ENCODE measurements at places on chromosomes 1 and 21.

GRCh38 chr1:113434081-113434873 is 44.0 kb downstream of the MAGI3 start:
- no peak for DNase-seq

DNA sequence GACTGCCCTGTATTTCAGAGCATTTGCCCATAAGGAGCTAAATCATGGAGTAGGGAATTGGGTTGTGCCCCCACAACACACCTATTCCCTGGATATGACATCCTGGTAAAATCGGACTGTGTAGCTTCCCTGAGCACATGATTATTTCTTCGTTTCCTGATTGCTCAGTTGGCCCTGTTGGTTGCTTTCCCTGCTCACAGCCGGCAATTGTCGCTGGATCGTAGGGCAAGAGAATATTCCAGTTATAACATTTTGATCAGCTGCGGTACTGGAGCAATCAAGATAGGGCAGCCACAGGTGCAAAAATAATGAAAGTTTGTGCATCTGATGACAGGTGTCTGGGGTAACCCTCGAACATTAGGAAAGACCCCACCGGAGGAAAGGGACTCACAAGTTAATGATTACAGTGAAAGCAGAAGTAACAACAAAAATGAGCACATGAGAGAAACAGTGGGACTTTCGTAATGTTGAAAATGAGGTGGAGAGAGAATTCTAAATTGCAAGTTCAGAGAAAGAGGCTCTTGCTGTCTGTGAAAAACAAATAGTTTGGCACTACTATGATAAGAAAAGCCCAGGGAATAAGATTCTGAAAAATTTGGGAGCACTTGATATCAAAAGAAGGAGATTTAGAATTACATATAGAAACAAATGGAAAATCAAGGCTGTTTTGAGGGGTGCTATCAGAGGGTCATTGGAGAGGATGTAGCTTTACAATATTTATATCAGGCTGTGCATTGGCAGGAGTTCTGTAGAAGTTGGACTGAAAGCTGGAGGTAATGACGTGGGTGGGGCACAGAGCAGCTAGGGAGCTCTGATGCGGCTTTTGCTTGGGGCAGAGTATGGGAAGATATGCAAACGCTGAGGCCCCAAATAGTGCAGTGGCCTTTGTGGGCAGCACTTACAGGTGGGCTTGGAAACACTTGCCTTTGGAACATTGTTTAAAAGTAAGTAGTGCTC is at the start of gene MAB21L3:
Gene MAB21L3 (plus strand): TSS at position 833 of the 957 bp plus-strand sequence. CDS start 1,217 bp downstream, outside the sequence.
- no peak for DNase-seq

DNA sequence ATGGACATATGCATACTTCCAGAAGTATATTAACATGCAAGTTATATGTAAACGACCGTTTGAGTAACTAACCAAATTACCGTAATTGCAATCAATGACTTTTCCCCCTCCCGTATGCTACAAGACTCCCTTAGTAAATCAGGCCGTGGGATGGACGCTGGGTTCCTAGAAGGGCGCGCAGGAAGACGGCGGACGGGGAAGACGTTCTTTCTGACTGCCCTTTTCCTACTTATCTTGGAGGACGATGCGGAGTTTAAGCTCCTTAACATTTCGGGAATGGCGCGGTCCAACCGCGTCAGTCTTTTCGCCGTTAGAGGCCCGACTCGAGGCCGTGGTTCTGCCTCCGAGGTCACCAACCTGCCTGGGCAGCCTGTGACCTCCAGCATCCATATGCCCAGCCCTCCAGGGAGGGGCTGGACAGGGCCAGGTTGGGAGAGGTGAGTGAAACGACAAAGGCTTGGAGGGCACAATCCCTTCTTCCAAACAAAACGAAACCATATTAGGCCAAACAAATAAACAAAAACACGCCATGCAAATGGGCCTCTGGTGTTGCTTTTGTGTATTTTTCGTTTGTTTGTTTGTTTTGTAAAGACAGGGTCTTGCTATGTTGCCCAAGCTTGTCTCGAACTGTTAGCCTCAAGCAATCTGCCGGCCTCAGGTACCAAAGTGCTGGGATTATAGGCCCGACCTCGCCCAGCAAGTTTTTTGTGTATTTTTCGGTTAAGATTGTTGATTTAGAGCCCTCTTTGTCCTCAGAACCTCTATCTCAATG is 873 bp upstream of the PI4KB start:
- DNase-seq: peak; percentile 39

- no peak for DNase-seq
These were observed 9.8 kb downstream of the SLC19A2 start for GRCh38 chr1:169475806-169476387.

DNA sequence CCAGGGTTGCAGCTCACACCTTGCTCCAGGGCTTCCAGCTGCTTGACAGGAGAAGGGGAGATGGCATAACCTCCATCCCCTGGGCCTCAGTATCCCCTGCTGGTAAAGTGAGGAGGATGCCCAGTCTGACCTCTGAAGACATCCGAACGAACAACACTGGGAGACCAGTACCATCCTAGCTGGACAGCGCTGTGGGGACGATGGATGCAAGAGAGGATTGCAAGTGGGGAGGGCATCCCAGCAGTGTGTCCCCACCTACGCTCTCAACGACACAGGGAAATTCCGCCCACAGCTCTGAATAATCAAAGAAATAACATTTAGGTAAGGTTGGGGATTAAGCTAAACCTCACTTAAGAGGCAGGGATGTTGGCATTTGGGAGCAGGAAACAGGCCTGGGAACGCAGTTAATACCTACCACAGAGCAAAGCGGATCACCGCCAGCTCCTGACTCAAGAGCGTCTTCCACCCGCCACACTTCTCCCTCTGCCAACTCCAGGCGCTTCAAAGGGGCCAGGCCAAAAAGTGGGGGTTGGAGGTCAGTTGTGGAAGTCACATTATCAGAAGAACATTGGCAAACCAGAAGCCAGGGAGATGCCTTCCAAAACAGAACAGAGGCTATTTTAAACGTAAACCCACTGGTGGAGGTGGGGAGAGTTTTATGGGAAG is 47.6 kb downstream of the SSBP3 start:
- DNase-seq: no peak

DNA sequence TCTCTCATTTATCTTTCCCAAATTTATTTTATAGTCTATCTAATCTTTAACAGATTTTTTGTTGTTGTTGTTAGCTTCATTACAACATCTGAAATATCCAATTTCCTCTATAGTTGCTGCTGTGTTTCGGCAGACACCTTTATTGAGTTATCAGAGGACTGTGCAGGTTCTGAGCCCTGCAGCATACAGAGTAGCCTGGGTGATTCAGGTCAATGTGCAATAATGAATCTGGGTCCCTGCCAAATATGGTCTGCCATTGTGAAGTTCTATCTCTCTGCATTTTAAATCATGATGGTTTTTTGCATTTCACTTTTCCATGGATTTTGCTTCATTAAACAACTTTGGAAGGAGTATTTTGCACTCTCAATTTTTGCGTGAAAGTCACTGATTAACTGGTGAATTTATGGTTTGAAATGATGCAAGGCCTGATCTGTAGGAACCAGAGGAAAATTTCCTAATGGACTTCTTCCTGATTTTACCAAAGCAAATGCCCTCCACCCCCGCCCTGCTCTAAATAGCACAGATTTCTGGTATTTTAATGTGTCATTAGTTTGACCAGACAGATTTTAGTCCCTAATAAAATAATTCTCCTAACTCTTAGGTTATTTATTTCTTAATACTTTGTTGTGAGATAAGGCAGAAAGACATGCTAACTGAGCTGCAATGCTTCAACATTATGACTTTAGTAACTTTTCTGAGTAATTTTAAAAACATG is 402.3 kb downstream of the PTBP2 start:
- no peak for DNase-seq

DNA sequence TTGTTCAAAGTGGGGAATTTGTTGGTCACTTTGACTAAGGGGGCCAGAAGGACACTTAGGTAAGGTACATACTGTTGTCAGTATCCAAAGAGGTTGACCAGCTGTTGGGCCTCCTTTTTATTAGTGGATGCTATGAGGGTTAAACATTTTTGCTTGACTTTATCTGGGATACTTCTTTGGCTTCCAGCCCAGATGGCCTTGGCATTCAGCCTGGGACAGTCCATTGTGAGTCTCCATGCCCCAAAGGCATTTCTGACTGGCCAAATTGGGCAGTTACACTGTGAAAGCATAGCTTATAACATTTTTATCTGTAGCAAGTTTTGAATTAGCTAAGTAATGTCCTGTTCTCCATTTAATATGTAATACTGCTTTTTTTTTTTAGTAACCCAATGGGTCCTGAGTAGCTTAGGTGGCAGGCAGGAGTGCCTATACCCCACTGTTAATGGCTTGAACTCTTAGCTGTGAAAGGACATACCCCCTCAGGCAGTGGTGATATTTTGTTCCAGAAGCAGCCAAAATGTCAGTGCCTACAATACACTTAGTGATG is 35.4 kb upstream of the CD1D start:
- DNase-seq: no peak

- no peak for DNase-seq
These were observed 7.2 kb upstream of the OPTC start for GRCh38 chr1:203486618-203487370.

DNA sequence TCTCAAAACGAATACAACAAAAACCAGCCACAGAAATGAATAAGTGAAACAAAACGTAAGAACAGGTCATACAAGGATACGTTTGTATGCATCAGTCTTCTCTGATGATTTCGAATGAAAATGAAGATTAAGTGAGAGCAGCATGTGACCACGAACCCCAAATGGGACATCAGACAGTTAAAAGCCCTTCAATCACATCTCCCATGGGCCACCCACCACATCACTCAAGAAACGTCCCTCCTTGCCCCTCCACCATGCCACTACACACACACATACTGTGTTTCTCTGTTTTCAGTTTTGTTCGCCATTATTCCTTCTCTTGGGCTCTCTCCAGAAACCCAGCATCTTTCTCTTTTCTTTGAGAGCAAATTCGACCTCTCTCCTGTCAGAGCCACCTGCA is 355.6 kb upstream of the KAZN start:
- no peak for DNase-seq

DNA sequence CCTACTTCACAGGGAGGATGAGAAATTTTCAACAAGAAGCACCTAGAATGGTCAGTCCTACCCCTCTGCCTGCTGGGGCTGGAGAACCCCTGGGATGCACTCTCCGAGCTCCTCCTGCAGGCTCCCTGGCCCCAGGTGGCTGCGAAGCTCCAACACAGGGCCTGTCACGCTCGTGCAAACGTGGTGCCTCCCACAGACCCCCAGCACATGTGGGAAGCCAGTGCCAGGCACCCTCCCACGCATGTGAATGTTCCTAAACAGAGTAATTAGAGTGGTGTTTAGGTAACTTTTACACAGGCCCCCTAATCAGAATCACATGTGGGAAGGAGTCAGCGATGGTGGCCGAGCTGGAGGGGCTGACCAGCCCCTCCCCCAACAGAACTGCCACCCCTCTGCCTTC is 28.4 kb downstream of the GLIS1 start:
- no peak for DNase-seq

- no peak for DNase-seq
These were observed 81.1 kb upstream of the PGBD5 start for GRCh38 chr1:230507236-230507635.

GRCh38 chr21:45555557-45556301 is 13.5 kb upstream of the SLC19A1 start:
- DNase-seq: peak; percentile 79

DNA sequence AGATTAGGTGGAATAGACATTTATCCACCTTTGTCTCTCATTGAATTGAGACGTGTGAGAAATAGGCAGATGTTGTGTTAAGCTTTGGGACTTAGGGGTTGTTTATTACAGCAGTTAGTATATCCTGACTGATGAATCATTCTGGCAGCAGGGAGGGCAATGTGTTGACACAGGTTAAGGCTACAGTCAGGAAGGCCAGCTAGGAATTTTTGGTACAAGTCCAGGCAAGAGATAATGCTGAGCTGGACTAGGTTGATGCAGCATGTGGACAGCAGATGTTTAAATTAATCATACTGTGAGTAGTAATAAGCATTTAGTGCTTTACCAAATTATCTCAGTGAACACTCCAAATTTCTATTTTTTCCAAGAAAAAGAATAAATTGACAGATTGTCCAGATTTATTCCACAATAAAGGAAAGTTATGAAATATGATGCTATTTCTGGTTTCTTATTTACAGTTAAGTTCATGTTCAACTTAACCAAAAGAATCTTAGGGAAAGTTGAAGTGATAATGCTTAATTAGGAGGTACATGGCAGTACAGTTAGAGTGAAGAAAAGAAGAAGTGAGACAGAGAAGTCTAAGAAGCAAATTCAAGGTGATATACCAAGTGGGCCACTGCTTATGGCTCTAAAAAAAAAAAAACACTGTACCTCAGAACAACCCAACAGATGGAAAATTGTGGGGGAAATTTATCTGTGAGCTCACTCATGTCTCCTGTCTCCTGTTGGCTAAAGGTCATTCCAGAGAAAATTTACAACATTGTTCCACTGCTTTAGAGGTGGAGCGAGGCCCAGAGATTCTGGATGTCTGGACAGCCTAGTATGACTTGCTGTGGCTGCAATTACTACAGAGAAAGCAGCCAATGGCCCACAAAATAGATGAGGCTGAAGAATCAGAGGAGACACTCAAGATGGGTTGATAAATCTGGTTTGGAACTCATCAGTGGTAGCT is 102.7 kb upstream of the C21orf91 start:
- no peak for DNase-seq

- no peak for DNase-seq
These were observed 50.8 kb upstream of the ATP5PO start for GRCh38 chr21:33966324-33966949.

DNA sequence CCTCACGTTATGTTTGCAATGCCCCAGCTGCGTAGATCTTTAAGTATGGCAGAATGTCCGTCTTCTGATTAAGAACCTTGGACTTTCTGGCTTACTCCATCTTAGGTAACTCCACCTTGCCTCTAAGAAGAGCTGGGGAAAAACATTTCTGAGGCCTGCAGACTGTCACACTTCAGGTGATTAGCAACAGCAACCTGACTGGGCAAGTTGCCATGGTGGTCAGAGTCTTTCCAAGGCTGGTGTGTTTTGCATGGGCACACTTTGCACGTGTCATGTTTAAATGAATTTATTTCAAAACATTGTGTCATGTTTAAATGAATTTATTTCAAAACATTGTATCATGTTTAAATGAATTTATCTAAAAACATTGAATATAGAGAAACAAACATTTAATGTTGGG is 811 bp downstream of the KPRP start:
- DNase-seq: no peak

DNA sequence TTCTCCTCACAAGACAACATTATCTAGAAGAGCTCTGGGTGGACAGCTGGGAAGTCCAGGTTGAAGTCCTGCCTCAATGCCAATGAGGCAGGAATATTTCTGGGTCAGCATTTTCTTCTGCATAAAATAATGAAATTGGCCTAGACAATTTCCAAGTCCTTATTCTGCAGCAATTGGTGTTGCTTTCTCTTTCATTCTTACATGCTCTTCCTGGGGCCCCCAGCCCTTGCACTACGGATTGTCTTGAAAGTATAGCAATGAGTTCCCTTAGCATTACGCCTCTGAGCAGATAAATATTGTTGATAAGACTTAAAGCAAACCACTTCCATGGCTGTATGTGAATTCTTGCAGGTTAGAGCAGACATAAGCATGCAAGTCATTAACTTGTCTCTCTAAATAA is 188.5 kb downstream of the TGFBR3 start:
- DNase-seq: no peak

- no peak for DNase-seq
These were observed 65.2 kb downstream of the SLC37A1 start for GRCh38 chr21:42578761-42579415.
